ENCODE measurements at places on chromosomes 3 and 15.
A peak's percentile ranks its signal among the peaks of the same experiment; 100 is the strongest.

GRCh38 chr3:158911586-158911985 is 109.7 kb downstream of the MFSD1 start:
- DNase-seq: peak; percentile 69

DNA sequence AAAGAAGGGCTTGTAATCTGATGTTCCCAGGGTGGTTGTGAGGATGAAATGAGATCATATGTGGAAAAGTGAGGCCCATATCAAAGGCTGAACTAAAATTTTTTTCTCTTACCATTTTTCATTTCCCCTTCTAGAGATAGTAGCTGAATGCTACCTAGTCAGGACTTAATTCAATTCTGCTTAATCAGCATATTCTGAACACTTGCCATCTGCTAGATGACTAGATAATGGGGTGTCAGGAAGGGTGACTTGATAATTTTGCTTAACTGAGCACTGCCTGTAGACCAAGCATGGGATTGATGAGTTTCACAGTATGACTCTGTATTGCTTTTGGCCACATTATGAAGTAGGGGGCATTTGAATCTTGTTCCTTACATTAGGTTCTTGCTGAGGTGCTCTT is 136.2 kb downstream of the CHST2 start:
- DNase-seq: no peak

- no peak for DNase-seq
Measured at GRCh38 chr15:96092186-96092585, 238.3 kb upstream of the NR2F2 start.

GRCh38 chr3:153783741-153784480 is 337.3 kb upstream of the ARHGEF26 start:
- DNase-seq: no peak

DNA sequence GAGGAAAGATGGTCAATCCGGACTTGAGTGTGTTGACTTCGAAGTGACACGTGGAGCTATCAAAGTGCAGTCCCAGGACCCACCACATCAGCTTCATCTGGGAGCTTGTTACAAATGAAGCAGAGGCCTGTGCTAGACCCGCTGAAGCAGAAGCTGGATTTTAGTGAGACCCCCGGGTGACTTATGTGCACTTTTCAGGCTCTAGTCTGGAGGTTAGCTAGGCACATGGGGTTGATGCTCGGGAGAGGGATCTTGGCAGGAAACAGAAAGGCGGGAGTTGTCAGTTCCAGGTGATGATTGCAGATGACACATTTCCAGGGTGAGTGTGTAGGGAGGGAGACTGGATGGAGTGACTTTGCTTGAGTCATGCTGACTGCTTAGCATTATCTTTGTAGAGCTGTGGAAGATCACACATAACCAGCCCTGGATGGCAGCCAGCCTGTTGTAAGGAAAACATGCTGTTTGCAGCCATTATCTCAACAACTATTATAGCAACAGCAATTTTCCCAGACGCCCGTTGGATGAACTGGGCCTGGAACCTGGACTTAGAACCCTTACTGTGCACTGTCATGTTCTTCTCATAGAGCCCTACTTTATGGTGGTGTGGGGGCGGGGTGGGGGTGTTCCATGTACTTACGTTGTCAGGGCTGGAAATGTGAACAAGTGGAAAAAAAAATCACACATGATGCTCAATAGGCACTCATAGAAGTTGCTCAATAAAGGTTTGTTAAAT is 122.4 kb downstream of the THSD4 start:
- no peak for DNase-seq

- DNase-seq: no peak
Measured at GRCh38 chr15:69719527-69720240, 267.1 kb downstream of the RPLP1 start.

DNA sequence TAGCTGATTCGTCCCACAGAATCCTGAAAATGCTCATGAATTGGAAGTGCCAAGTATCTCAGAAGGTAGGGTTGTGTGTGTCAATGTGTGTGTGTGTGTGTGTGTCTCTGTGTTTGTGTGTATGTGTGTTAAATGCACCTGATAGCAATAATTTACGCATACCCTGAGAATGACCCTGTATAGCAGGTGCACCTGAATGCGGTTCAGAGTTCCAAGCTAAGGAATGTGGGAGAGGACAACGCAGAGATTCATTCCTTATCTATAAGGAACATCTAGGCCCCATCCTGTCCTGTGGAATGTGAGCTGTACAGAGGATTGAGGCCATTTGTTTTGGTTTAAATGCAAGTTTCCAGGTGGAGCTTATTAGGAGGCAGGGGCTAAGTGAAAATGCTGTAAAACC is 49.1 kb upstream of the NEDD4 start:
- no peak for DNase-seq

DNA sequence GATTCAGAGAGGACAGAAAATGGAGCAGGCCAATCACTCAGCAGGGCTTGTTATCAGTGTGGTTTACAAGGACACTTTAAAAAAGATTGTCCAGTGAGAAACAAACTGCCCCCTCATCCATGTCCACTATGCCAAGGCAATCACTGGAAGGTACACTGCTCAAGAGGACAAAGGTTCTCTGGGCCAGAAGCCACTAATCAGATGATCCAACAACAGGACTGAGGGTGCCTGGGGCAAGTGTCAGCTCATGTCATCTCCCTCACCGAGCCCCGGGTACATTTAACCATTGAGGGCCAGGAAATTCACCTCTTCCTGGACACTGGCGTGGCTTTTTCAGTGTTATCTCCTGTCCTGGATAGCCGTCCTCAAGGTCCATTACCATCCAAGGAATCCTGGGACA is 513.7 kb upstream of the EPHA6 start:
- no peak for DNase-seq

DNA sequence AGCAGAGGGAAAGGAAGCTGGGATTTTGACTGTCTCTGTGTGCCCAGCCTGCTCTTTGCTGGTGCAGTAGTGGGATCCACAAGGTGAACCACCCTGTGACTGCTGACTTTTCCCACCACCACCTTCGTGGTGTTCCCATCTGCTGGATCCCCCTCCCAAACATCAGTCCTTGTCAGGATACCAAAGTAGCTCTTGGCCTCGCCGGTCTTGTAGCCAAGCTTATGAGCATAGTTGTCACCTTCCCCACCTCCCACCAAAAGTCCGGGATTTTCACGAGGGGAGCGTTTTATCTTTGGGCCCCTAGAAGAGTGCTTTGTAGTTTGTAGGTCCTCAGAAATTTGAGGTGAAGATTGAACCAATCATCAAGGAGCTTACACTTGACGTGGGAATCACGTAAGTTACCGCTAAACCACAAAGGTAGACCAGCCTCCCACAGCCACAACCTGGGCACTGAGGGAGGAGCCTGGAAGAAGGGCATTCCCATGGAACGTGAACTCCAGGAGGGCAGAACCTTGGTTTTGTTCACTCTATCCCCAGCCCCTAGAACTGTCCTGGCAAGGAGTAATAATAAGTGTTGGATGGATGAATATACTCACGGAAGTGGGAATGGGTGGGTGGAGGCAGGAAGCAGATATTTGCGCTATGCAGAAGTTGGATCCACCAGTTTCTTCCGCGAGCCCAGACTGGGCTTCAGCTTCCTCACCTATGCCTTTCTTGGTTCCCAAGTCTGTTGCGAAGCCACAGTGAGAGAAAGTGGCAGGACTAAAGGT is 814 bp upstream of the TEX264 start:
- DNase-seq: no peak

Measured in NCI-H748 treated with DMSO at 0.1 percent for 48 hours (cell line).